ENCODE measurements at places on chromosomes 6 and 20.

DNA sequence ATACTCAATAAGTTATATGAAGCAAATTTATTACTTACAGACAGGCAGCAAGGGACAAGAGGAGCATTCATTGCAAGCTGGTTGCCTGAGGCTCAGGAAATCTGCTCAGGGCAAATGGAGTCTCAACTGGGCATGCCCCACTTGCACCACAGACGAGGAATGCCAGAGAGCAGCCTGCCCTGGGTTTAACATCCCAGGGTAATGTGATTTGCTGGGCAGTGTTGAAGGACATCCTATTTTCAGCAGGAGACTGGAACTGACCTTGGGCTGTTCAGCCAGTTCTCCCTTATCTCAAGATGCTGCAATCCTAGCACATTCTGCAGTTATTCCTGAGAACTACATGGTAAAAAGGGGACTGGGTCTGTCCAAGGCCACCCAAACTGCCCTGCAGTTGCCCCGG, 3.8 kb upstream of the ENTPD6 start:
- DNase-seq = no peak

DNA sequence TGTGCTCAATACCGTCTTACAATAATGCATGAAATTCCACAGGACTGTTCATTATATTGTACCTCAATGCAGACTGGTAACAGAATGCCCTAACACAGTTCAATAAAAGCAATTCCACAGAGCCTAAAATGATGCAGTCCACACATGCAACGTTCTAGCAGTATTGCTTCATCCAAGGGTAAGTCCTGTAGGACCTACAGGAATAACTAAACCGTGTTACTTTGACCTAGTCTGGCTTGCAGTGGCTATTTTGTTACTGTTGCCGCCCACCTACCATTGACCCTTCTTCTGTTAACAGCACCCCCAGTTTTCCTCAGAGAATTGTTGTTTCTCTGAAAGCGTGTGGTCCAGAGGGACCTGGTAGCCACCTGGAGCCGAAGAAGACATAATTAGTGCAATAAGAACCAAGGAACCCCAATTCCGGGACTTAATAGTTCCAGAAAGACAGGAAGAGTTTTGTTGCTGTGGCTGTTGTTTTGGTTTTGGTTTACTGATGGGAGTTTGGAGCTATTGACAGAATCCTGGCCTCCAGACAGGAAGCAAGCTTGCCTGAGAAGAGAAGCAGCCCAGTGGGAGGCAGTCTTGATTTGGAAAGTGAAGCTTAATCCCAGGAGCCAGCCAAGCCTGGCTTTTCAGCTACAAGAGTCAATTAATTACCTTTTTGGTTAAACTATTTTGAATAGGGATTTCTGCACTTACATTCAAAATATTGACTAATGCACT, 91.3 kb downstream of the FRK start:
- peak; percentile 20 for DNase-seq

GRCh38 chr20:3189561-3190131, 14.8 kb downstream of the DDRGK1 start:
- DNase-seq = no peak

DNA sequence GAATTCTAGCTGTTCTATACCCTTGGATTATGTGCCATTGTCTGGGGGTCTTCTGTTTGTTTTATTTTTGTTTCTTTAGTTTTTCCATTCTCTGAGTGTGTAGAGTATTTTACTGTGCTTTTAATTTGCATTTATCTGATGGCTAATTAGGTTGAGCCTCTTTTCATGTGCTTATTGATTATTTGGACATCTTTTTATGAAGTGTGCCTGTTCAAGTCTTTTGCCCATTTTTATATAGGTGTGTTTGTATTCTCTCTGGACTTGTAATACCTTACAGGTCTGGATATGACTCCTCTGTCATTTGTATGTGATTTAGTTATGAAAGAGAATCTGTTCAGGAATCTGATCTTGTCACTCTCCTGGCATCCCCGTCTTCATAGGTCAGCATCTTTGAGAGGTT, 22.6 kb upstream of the APCDD1L start:
- no peak for DNase-seq

DNA sequence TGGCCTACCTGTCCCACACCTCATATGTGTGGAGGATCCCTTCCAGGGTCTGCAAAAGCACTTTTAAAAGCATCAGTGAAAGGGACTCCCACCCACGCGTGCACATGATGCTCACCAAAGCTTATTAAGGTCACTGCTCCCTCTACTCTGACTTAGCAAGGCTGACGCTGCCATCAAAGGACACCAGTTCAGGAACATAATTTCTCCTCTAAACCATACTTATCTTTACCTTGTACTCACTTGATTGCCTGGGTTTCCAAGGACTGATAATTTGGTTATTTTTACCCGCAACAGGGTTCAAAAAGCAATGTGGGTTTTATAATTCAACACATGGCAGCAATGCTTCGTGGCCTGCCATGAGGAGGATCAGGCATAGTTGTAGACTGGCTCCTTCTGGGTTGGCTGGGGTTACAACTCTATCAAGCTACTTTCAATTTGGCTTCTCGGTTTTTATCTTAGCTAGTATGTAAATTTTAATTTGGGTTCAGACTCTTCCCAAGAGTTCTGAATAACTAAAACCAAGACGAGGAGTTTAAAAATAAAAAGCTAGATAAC, 52.2 kb upstream of the EMILIN3 start:
- no peak for DNase-seq

GRCh38 chr6:42418724-42419123, 33.0 kb downstream of the TRERF1 start:
- DNase-seq = no peak

GRCh38 chr6:130513770-130514169, 148.0 kb downstream of the TMEM200A start:
- no peak for DNase-seq

DNA sequence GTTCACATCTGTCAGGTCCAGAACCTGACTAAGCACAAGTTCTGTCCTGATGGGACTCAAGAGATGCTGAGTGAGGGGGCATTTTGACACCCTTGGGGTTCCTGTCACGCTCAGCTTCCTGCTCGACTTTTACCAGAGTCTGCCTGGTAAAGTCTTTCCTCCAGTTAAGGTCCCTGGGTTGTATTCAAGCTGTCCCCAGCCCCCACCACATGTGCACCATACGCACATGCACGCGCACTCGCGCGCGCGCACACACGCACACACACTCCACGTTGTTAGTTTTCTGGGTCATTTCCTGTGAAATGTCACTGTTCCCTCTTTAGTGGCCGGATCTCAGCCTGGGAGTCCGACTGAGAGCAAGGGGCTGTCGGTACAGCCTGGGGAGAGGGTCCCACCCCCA, 166.1 kb downstream of the GMPR start:
- DNase-seq = no peak

DNA sequence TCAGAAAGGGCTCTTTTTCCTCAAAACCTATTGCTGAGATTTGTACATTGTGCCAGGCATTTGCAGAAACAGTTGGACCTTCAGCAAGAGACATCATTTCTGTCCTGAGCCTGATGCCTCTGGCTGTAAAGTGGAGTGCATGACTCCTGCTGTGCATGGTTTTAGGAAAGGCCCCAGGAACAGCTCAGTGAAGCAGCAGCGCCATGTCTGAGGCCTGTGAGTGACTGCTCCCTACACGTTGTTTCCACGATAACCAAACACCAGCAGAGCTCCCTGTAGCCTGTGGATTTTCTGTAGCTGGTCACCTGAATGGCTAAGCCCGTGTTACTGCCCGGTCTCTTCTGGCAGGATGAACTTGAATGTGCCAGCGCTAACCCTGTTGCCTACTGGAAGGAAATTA, 232.5 kb downstream of the TFAP2C start:
- DNase-seq = no peak

GRCh38 chr6:75334266-75335040, 49.9 kb upstream of the TMEM30A start:
- no peak for DNase-seq

GRCh38 chr6:43505718-43506117, 4.4 kb downstream of the LRRC73 start:
- DNase-seq = no peak

DNA sequence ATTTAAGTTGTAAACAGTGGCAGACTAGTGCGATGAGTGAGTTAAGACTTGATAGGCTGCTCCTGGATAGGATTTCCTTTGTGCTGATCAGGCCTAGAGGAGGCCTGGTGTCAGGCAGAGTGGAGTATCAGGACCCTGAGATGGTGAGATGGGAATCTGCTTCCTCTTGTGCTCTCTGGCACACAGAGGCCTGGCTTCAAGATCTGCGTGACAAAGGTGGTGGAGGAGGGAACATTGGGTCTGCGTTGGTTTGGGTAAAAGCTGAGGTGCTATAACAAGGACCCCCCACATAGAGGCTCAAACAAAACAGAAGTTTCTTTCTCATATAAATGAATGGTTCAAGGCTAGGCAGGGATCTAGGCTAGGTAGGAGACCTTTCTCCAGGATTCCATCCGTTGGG, 20.3 kb downstream of the SCAND1 start:
- DNase-seq = no peak

GRCh38 chr6:40054186-40054585, 119.9 kb upstream of the MOCS1 start:
- DNase-seq = no peak

DNA sequence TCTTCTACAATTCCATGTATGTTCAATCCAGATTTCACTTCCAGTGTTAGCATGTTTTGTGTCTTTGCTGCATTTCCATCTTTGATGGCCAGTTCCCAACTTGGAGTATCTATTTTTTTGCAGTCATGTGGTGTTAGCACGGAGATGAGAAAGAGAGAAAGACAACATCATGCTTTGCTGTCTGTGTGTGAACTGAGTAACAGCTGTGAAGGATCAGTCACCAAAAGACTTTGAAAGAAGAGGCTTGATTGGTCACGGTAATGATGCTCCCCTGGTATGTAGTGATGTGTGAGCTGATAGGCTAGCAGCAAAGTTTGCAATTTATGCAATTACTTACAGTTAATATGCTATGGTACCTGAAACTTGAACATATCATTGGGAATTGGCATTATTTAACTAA, 731.3 kb upstream of the NRSN1 start:
- DNase-seq = no peak

- no peak for DNase-seq
Measured at GRCh38 chr6:26354162-26354561, 10.8 kb upstream of the BTN3A2 start.

DNA sequence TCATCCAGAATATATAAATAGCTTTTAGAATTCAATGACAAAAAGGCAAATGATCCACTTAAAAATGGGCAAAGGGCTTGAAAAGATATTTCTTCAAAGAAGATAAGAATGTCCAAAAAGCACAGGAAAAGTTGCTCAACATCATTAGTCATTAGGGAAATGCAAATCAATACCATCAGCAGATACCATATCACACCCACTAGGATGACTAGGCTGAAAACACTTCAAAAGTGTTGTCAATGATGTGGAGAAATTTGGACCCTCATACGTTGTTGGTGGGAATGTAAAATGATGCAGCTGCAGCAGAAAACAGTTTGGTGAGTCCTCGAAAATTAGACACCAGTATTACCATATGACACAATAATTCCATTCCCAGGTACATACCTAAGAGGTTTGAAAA, 303.6 kb upstream of the SLC35B3 start:
- DNase-seq = no peak

DNA sequence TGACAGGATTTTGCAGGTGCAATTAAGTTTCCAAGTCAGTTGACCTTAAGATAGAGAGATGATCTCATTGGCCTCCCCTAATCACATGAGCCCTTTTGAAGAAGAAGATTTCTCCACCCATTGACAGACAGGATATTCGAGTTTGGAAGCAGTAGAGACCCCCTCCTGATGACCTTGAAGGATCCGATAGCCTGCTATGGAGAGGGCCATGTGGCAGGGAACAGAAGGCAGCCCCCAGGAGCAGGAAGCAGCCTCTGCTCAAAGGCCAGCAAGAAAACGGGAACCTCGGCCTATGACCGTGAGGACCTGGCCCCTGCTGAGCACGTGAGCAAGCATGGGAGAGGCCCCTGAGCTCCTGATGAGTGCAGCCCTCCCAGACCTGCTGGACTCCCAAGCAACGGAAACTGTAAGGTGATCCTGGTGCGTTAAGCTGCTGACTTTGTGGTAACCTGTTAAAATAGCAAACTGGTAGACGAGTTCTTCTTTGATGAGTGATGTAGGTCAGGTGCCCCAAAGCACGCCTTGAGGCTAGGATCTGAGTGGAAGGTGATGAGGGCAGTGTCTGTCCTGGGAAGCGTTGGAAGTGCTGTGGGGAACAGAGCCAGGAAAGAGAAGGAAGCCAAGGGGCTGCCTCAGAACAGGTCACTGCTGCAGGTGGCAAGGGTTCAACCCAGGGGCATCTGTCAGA, 18.5 kb upstream of the TUBB2A start:
- DNase-seq = no peak

DNA sequence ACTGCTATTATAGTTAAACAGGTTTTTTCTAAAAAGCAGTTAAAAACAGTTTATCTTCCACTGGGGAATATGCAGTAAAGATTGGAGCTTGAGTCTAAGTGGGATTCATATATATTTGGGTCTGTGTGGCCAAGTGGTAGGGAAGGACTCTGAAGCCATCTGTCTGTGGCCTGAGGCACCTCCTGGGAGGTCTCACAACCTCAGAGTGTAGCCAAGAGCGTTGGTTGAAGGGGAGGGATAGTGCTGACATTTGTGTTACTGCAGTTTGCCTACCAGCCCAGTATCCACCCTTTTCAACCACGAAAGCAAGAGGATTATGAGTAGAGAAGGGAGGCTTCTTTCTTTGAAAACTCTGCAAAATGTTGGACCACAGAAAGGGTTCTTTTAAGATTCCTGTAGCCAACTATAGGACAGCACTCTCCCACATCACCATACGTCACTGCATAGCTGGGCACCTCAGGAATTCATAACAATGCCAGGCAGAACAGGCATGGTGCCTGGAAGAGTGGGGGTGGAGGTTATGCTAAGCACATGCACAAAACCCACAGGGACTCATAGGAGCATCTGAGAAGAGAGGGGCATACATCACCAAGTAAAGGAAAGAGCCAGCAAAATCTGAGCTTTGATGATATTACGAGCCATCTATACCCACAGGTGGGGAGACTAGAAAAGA, 90.5 kb upstream of the HEY2 start:
- no peak for DNase-seq

GRCh38 chr6:134523903-134524650, 206.2 kb upstream of the SGK1 start:
- no peak for DNase-seq

DNA sequence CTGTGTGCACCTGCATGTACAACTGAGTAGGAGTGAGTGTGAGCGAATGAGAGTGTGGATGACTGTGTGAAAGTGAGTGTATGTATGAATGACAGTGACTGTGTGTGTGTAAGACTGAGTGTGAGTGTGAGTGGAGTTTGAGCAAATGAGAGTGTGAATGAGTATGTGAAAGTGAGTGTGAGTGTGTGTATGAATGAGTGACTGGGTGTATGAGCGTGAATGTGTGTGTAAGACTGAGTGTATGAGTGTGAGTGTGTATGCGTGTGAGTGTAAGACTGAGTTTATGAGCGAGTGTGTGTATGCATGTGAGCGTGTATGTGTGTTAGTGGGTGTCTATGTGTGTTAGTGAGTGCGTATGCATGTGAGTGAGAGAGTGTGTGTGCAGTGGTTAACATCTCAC, 220.8 kb downstream of the QKI start:
- no peak for DNase-seq

GRCh38 chr20:49096203-49096730, 50.2 kb downstream of the CSE1L start:
- no peak for DNase-seq
